ENCODE measurements at places on chromosomes 5 and 9. TPM values are rescaled to one million over a fixed set of nuclear protein-coding genes. Genes with fewer than 3 reads are reported as not detected.

SPATA31E1 gene
- 0.01 TPM for total RNA-seq

ANKRD34B gene
- 0.03 TPM for total RNA-seq

CCL27 gene
- 0.33 TPM for total RNA-seq

DBH gene
- not detected for total RNA-seq

TPPP gene
- total RNA-seq, result 6.6 TPM

All from A549 treated with AZD2906 at 1 μM for 4 hours (cell line).